Stimulated activated CD8-positive, alpha-beta memory T cell treated with anti-CD3 and anti-CD28 coated beads, Interleukin-4, amount 100 ng/mL, for 4 hours (primary cell): ENCODE measurements at places on chromosomes 4 and X.
A peak's percentile ranks its signal among the peaks of the same experiment; 100 is the strongest.

DNA sequence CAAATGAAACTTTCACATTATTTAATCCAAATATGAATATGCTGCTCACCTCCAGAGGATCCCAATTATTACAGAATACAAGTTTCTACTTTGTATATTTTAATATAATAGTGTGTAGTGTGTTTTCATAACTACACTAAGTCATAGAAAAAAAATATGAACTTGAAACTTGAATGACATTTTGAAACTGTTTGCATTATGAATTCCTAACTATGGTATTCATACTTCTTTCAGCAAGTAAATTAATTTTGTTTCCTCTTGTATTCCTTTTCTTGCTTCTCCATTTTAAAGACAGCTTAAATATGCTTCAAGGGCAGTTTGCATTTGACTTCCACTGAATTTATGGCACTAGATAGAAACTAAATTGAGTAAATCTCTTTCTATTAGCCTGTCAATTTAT, 177.1 kb downstream of the BMPR1B start:
- DNase-seq, result no peak

- DNase-seq, result no peak
Observed at GRCh38 chrX:10474510-10474909, 145.9 kb downstream of the MID1 start.

DNA sequence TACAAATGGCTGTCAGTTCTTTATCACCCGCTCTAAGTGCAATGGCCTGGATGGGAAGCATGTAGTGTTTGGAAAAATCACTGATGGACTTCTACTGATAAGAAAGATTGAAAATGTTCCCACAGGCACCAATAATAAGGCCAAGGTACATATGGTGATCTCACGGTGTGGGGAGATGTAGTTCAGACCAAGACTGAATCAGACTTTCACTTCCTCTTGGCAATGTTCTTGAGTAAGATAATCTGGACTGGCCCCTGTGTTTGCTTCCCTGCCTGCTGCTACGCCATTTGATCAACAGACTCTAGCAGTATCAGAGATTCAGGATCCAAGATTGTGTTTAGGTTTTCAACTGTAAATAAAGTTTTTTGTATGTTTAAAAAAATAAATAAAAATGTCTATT, 682.2 kb upstream of the AMOT start:
- DNase-seq, result no peak

GRCh38 chrX:151702026-151702714, 6.9 kb downstream of the PRRG3 start:
- DNase-seq, result no peak

DNA sequence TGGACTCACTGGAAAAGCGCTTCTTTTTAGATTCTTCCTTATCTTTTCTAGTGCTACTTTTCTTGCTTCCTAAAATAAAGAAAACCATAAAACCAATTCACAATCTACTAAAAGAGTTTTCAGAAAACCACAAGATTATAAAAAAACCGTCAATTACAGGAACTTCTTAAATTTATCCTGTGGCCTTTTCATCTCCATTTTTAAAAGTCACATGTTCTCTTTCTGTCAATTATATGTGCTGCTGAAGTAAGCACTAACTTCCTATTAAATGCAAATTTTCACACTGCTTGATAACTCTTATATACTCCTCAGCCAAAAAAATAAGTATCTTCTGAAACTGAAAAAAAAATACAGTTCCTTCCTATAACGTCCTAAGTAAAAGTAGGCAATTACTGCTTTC, 32.8 kb downstream of the CENPC start:
- no peak for DNase-seq

- no peak for DNase-seq
Observed at GRCh38 chrX:112941209-112941837, 100.7 kb upstream of the AMOT start.

DNA sequence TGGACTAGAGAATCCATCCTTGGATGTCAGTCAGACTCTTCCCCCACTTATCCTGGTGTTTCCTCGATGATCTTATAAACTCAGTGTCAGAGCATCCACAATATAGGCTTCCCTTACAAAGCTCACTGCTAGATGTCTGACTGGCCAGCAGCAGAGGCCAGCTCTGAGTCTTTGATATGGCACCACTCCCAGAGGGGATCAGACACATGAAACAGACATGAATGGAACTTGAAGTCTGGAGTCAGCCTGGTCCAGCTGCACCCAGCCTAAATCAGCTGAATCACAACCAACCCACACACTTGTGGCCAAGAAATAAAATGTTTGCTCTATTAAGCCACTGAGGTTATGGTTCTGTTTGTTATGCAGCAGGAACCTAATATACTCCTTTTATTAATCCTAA, 129.6 kb upstream of the MED14 start:
- no peak for DNase-seq

GRCh38 chr4:180489787-180490186, 1753.4 kb upstream of the TENM3 start:
- no peak for DNase-seq

- no peak for DNase-seq
Observed at GRCh38 chr4:58456727-58457384, 1346.7 kb upstream of the IGFBP7 start.

- DNase-seq, result no peak
Observed at GRCh38 chr4:56513517-56513916, 7.9 kb downstream of the ARL9 start.

GRCh38 chr4:152950402-152951274, 14.5 kb downstream of the FHDC1 start:
- DNase-seq, result no peak

DNA sequence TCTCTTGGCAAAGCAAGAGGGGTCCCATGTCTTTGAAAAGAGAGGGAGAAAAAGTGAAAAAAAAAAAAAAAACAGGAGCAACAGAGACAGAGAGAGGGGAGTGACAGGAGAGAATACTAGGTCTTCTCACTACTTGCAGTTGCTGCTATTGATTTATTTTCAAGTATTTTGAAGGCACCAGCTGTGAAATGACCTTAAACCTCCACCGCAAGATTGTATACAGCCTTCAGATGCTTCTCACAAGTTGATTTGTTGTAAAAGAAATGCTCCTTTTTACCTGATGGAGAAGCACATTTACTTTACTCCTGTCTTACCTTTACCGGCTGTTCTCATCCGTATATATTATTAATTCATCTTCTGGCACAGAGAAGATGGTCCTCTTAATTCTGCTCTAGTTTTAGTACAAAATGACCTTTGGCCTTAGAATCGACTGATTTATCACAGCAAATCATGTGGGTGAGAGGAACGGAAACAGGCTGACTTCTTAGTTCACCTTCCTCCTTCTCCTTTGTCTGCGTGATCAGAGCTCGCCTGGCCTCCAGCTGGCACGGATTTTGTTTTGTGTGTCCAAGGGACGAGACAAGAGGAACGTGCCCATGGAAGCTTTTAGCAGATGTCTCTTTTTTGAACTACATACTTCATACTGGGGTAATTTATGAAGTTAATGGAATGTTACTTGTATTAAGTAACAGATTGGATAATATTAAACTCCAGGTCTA, 82.4 kb upstream of the PACRGL start:
- no peak for DNase-seq

- no peak for DNase-seq
Observed at GRCh38 chr4:138978600-138978999, 37.0 kb upstream of the NOCT start.

DNA sequence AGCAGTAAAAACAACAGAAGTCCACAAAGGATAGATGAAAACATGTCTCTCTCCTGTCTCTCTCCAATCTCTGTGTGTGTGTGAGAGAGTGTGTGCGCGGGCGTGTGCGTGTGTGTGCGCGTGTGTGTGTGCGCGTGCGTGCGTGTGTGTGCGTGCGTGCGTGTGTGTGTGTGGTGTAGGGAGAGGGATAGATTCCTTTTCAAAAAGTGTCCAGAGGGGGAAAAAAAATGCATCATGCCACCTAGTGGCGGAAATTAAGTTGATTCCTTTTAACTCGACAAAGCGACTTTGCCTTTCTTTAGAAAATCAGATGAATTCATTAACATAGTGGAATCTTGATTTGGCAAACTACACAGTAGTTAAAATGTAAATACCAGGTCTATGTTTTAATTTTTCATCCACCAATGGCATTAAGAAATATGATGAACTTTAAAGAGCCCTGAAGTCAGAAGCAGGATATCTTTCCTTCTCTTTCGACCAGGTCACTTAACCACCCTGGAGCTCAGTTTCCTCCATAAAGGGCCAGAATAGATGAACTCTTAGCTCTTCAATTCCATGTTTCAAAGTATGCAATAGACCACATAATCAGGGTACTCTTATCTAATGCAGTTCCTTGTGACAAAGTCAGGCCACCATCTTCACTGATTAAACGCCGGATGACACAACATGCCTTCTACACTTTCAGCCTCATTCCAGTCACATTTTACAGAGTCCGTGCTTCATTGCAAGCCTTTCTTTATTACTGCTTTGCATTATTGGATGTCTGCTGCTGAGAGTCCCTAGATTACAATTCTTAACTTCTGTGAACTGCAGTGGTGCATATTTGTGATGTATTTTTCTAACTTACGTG, 162.8 kb downstream of the FBXO8 start:
- DNase-seq, result no peak

DNA sequence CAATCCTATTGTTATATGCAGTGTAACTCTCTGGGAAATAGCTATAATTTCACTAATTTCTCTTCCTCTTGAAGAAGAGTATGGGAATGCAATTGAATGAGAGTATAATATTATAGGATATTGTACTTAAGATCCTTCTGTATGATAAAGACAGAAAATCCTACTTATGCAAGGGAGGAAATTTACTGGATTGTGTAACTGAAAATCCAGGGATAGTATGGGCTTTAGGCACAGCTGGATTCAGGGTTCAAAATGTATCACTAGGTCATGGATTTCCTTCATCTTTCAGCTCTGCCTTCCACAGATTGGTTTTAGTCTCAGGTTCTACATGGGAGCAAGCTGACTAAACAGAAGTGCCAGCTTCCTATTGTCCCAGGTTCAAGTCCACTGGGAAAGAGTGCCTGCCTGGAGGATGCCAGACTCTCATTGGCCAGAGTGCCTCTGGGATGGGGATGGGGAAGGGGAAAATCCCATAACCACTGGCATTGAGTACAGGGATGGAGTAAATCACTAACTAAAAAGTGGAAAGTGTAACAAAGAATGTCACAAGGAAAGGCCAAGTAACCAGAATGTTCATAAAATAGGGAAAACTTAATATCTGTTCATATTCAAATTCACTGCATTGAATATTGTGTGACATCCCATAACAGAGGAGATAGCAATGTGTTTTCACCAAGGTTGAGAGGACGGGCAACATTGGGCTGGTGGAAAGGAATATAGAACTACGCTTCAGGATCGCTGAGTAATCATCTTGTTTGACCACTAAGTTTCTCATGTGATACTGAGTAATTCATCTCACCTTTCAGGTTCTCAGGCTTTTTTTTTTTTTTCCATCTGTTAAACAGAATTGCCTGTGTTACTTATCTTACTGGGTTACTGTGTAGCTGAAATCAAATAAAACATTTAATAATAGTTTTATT, 75.7 kb downstream of the ANXA3 start:
- DNase-seq, result no peak

GRCh38 chr4:139453371-139454110, 380 bp upstream of the RAB33B start:
- peak; percentile 86 for DNase-seq

- no peak for DNase-seq
Observed at GRCh38 chr4:2087170-2087569, 28.0 kb downstream of the NAT8L start.

DNA sequence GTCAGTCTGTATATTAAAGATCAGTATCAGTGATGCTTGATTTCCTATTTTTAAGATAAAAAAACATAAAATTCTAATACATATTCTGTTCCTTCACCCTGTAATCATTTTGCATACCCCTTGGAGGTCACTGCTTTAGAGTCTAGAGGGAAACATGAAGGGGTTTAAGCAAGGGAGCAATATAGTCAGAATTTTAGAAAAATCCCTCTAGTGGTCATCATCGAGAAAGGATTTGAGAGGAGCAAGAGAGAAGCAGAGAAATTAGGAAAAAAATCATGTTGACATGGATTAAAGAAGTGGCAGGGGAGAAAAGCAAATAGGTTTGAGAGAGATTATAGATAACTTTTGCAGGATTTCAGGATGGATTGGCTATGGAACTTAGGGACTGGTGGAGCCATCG, 11.1 kb downstream of the APEX2 start:
- DNase-seq, result no peak

DNA sequence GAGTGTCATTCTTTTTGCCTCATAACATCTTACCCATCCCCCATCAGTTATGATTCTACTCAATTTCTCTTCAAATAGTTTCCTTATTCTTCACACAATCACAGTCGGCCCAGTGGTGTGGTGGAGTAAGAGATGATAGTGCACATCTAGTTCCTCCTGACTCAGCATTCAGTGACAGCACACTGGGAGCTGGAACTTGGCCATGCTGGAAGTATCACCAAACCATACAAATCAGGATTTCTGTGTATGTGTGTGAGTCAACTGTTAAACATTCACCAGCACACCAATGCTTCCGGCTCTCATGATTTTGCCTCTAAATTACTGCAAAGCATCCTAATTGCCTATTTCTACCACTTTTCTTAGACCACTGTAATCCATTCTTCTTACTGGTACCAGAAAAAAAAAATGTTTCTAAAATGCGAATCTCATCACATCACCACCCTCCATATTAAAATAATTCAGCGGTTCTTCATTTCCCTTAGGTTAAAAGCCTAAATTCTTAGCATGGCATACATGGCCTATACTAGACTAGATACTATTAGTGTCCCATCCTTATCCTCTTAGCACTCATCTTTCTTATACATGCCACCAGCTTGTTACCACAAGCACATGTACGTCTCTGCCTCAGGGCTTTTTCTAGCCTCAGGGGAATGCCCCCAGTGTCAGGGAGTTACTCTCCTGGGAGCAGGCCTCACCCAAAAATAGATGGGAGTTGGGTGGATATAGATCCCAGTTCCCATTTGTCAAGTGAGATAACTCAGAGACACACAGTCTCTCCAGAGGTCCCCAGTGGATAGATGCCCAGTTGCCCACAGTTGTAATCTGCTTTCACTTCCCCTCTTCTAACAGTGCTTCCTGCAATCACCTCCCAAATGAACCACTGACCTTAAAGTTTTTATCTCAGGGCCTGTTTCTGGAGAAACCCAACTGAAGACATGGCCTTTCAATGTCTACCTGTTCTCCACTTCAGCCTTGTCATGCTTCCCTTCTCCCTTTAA, 49.2 kb upstream of the DDX53 start:
- DNase-seq, result no peak

DNA sequence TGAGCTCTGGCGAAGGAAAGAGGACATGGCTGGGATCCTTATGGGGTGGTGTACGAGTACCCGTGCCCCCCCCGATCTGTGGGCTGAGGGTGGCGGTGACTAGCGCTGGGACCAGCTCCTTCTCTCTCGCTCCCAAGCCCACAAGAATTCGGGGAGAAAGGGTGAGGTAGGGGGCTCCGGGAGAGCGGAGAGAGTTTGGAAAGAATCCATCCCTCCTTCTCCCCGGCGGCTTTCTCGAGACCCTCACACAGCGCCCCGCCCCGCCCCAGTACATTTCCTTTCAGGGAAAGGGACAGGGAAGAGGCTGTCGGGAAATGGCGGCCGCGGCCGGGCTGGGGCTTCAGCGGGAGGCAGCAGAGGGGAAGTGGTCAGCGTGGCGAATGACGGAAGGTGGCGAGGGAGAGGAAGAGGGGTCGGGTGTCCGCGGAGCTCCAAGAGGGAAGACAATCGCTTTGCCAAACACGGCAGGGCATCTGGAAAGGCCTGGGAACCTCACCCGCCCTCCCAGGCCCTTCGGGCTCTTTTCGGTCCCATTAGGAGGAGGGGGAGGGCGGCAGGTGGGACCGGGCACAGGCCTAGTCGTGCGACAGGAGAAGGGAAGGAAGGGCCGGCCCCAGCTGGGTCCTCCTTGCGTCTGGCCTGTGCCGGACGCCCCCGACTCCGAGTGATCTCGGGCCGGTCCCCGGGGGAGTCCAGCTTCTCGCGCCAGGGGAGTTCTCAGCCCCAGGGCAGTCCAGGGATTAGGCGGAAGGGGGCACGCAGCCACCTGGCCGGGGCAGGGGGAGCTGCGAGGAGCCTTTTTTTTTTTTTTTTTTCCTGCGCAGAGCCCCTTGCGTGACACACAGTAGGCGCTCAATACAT, 10.2 kb downstream of the HNRNPH2 start:
- DNase-seq, result no peak
